ENCODE measurements at places on chromosomes 3 and 15.

GRCh38 chr15:67415181-67415580 is 105.8 kb upstream of the C15orf61 start:
- no peak for DNase-seq

- peak; percentile 25 for DNase-seq
Observed at GRCh38 chr15:60477916-60478565, 901 bp downstream of the ICE2 start.

GRCh38 chr15:92683511-92683834 is 27.9 kb upstream of the FAM174B start:
- DNase-seq: no peak

DNA sequence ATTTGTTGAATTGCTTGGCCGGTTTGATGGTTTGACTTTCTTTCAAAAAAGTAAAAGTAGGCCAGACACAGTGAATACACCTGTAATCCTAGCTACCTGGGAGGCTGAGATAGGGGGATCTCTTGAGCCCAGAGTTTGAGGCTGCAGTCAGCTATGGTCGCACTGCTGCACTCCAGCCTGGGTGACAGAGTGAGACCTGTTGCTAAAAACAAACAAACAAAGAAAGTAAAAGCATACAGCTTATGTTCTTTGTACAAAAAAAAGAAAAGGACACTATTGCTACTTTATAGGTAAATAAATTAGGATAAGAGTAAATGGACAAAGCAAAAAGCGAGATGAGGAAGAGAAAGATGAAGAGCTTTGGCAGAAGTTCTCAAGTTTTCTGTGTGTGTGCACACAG is 13.9 kb upstream of the FEZF2 start:
- DNase-seq: no peak

DNA sequence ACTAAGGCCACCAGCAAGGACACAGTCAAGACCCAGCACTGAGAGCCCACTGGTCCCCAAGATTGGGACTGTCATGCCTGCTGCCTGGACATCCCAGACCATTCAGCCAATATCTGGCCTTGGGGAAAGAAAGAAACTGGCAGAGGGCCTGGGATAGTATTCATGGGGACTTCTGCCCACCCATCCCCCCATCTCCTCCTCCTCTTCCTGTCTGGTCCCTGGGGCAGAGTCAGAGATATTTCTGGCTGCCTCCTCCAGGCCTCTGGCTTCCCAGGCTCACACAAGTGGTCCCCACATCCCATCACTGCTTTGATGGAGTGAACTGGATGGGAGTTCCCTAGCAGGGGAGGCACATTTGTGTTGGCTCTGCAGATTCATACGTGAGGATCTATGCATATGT is 4.2 kb upstream of the RASL12 start:
- no peak for DNase-seq

DNA sequence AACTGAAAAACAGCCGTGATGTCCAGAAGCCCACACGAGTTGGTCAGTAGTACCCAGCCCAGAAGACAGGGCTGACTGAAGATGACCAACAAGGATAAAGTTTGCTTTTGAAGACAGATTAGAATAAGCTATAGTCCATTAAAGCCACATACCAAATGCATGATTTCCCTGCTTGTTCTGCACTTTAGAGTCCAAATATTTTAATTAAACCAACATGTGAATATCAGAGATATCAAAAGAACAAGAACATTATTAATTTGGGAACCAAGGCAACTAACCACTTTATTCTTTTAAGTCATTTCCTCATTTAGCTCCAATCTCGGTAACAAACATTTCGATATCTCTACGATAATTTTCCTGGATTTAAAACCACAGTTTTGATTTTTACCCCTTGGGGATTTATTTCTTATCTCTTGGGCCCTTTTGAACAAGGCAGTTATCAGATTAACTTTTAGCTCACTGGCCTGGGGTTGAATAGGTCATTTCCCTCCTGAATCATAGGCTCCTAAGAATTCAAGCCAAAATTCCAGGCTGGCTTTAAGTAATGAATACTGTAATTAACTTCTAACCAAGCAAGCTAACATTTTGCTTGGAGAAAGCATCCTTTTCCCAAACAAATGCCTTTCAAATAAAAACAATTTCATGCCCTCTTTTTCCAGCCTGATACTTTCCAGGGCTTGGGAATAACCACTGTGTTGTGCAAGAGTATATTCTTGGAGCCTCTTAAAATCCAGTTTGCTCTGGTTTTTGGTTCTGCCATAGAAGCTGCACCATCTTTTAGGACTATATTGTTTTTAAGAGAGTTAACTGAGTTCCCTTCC is 102.9 kb upstream of the NR2E3 start:
- no peak for DNase-seq

DNA sequence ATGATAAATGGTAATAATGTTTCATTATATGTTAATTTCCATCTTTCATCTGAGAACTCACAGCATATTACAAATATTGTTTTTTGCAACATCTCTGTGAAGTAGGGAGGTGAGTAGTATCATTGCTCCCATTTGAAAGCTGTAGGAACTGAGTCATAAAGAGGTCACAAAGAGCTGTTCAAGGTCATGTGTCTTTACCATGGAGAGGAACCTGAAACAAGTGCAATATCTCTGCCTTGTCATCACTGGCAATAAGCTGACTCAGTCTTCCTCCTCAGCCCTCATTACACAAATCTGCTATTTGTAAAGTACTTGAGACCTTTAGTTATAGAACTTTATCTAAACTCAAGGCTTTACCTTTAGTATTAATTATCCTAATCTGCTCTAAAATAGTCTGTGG is 4.4 kb upstream of the ATP13A4 start:
- no peak for DNase-seq

DNA sequence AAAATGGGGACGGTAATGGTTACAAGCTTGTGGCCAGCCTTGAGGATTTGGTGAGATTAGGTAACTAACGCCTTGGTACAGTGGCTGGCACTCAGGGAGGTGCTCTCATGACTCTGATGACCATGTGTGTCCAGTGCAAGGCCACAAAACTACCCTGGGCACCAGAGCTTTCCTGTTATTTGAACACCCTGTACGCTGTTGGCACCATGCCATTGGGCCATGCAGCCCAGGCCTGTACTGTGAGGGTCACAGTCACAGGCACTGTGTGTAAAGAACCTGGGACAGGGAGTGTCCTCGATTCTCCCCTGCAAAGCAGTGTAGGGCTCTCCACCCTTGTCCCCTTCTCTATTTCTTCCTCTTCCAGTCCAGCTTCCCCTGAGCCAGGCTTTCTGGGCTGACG is 6.3 kb downstream of the TMEM43 start:
- no peak for DNase-seq

- DNase-seq: no peak
Observed at GRCh38 chr3:133038089-133038730, at the start of gene TMEM108. Gene TMEM108, plus strand, starts transcription at chr3:133038391.

- no peak for DNase-seq
Observed at GRCh38 chr15:63971904-63972303, 74.4 kb downstream of the DAPK2 start.

- DNase-seq: peak; percentile 16
Observed at GRCh38 chr3:122101646-122102045, 46.5 kb downstream of the CD86 start.
